ENCODE measurements at places on chromosomes 7 and 10.

GRCh38 chr7:77771901-77772300 lies 26.3 kb downstream of the TMEM60 start:
- DNase-seq, result no peak

GRCh38 chr10:130357226-130357625 lies 221.0 kb downstream of the GLRX3 start:
- DNase-seq, result no peak

GRCh38 chr10:119701861-119702260 lies 24.0 kb upstream of the INPP5F start:
- DNase-seq, result no peak

- peak; percentile 81 for DNase-seq
Observed at GRCh38 chr7:96097835-96098234, 224.1 kb downstream of the SLC25A13 start.

DNA sequence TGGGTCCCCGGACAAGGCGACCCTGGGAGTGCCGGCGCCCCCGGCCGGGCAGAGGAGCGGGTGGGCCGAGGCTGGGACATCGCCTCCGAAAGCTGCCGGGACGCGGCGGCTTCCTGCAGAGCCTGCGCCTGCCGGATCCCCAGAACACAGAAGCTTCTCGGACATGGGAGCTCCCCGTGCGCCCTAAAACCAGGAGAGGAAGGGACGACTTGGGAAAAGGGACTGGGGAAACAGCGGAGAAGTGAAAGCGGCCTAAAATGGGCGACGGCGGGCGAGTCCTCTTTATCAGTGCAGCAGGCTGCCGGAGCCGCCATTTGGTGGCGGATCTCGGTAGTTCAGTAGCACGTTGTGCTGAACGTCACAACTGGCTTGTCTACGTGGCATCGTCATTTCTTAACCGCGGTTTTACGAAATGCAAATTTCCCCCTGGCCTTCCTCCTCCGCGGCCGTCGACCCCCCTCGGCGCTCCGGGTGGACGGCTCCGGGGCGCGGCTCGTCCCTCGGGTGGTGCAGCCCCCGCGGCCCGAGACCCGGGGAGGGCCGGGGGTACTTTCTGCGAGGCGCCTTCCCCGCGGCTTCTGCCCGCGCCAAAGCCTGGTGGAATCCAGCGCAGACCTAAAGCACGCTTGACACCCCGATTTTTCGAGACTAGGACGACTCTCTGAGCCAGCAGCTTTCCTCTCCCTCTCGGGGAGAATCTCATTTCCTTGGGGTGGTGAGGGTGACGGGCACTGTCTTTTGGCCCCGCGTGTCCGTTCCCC lies 9.9 kb upstream of the SPAG6 start:
- DNase-seq, result no peak

- no peak for DNase-seq
Observed at GRCh38 chr10:71776481-71776925, 3.2 kb upstream of the VSIR start.

DNA sequence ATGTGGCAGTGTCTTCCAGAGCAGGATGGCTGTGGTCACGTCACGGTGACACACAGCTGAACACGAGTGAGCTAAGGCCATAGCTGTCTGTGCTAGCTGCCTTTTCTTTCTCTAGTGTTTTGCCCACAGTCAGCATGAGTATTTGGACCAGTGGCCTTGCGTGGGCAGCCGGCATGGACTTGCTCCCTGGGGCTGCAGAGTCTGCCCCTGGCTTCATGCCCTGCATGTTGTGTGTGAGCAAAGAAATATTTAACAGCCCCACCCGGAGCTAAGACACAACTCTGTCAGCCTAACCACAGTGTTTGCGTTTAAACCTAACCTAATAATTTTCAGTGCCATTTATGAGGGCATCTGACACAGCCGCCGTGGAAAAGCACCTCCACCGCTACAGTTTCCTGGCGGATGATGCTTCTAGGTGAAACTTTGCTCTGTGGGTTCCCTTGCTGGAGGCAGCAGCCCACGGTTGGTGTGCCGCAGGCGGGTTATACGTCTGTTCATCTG lies 14.6 kb downstream of the CHST12 start:
- DNase-seq, result no peak

GRCh38 chr10:1467334-1468076 lies 269.8 kb downstream of the ADARB2 start:
- DNase-seq, result no peak

DNA sequence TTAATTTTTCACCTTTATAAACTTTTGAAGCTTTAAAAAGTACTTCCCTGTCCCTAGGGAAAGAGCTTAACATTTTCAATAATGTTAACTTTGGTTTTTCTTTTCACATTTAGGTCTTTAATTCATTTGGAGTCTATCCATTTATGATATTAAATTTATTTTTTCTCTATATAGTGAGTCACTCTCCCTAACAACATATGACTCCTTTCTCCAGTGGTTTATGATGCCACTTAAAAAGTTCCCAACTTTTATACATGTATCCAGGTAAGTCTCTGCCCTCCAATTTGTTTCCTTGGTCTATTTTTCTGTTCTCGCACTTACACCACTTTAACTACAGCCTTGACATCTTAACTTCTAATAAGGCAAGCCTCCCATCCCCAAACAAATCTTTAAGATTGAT lies 3.5 kb downstream of the CACUL1 start:
- DNase-seq, result no peak

- DNase-seq, result peak; percentile 5
Observed at GRCh38 chr7:64951250-64951848, 39.5 kb downstream of the ZNF117 start.

- peak; percentile 20 for DNase-seq
Observed at GRCh38 chr7:19713676-19714075, 4.8 kb upstream of the POLR1F start.

DNA sequence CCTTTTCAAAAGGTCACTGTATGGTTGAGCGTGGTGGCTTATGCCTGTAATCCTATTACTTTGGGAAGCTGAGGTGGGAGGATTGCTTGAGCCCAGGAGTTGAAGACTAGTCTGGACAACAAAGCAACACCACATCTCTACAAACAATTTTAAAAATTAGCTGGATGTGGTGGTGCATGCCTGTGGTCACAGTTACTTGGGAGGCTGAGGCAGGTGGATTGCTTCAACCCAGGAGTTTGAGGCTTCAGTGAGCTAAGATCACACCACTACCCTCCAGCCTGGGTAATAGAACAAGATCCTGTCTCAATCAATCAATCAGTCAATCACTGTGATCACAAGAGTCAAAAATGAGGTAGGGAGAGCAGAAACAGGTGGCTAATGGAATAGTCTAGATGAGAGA lies 97.0 kb downstream of the SUGCT start:
- DNase-seq, result no peak

- no peak for DNase-seq
Observed at GRCh38 chr10:103808780-103809179, 46.6 kb downstream of the SH3PXD2A start.

DNA sequence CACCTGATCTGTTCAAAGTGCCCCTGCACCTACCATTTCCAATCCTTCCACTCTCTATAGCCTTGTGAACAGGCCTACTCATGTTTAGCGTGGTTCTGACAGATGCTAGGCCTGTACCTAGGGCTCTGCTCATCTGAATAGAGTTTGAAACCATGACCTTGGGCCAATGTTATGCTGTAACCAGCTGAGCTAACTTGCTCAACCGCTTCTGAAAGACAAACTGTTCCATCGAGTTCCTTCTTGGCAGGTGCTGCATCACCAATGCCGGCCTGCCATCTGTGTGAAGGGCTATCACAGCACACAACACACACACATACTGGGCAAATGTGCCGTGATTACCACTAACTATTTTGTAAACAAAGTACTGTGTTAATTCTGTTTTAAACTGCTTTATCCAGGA lies 419.0 kb upstream of the GALNT17 start:
- no peak for DNase-seq

DNA sequence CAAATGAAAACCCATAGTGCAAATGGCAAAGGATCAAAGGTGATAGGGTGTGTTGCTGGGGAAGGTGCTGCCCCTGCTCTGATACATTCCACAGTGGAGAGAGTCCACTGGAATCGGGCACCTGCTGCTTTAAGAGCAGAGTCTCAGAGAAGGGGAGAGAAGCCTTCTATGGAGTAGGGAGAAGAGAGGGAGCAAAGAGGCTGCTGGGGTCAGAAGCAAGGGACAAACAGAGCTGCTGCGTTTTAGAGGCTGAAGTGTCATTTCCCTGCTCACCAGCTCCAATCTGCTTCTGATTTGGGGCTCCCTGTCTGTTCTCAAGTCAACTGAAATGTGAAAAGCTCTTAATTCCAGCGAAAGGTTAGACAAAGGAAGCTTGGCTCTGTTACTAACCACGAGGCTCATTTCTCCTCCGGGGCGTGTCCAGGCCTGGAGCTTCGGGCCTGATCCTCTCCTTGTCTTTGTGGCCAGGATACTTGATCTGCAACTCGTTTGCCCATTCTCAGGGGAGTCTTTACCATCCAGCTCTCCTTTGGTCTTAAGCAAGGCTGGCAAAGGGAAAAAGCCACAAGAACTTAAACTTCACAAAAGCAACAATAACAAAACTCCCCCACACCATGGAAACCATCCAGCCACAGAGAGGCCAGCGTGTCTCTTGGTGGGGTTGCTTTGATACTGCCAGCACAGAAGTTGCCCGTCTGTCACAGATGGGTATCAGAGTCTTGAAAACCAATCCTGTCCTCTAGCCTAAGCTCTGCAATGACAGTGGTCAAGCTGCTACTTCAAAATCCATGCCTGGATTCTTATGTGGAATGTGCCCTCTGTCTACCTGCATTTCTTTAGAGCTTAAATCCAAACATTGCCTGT lies 692.6 kb downstream of the SUGCT start:
- DNase-seq, result no peak

- no peak for DNase-seq
Observed at GRCh38 chr7:152467225-152467624, 31.4 kb upstream of the KMT2C start.

GRCh38 chr7:66142334-66142733 lies 27.7 kb downstream of the CRCP start:
- DNase-seq, result no peak

DNA sequence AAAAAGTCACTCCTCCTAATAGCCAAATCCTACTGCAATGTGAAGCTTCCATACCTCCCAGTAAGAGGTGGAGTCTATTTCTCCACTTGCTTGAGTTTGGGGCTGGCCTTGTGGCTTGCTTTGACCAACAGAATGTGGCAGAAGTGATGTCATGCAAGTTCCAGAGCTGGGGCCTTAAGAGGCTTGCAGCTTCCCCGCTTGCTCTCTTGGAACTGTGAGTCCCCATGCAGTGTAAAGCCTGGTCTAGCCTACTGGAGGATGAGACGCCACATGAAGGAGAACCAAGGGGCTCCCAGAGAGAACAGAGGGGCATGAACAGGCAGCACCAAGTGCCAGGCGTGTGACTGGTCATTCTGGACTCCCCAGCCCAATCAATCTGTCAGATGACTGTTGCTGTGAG lies 58.6 kb upstream of the OPALIN start:
- no peak for DNase-seq

GRCh38 chr10:118213436-118213835 lies 128.7 kb downstream of the FAM204A start:
- no peak for DNase-seq

DNA sequence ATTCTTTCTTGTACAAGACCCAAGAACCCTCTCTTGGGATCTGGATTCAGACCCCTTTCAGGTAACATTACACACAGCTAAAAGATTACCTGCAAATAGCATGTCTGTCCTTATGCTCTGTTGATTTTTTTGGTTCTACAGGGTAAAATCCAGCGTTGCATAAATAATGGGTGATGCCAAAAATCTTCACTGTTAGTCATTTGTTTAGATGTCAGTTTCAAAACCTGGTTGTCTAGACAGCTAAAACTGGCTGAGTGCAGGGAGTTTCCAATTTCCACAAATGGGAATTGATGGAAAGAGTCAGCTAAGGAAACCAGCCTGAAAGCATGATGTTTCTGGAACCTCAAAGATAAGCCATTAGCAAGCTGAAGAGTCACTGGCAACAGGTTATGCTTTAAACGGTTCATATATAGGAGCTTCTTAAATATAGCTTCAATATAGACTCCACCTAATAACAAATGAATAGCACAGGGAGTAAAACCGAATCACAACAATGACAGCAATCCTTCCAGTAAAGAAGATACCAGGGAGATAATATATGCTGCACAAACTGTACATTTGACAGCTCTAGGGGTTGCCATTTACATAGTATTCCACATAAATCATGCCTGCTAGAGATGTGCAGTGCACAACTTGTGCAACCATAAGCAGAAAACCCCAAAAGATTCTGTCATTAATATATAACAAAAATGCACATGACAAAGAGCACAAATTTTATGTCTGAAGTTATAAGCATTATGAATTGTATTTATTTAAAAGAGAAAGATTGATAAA lies 20.4 kb downstream of the CCDC71L start:
- DNase-seq, result no peak

GRCh38 chr10:50601974-50602373 lies 21.8 kb downstream of the SGMS1 start:
- no peak for DNase-seq

GRCh38 chr7:140989068-140989467 lies 25.7 kb downstream of the MRPS33 start:
- no peak for DNase-seq

DNA sequence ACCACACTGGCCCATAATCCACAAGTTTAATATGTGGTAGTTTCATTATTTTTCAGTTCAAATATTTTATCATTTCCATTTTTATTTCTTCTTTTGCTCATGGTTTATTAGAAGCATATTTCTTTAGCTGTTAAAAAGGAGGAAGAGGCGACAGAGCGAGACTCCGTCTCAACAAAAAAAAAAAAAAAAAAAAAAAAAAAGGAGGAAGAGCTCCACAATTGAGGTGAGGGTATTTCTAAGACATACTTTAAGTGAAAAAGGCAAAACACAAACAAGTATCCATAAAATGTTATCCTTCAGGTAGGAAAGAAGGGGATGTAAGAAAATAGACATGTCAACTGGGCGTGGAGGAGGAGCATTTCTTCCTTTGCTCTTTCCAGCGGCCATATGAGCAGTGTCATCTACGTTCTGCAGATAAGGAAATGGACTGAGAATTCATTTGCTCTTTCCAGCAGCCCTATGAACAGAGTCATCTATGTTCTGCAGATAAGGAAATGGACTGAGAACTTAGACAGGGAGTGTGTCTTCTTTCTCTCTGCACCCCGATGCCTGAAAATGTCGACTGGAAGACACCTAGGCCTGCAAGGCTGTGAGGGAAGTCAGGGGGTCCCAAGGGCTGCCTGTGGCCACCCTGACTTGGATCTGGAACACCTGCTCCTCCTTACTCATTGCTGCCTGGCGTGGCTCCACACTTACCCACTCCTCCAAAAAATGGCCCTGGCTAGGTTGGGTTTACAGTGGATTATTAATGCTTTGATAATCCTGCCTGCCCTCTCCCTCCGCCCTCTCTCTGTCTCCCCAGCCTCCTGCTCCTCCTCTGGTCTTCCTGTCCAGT lies 18.9 kb upstream of the RAMP3 start:
- no peak for DNase-seq

DNA sequence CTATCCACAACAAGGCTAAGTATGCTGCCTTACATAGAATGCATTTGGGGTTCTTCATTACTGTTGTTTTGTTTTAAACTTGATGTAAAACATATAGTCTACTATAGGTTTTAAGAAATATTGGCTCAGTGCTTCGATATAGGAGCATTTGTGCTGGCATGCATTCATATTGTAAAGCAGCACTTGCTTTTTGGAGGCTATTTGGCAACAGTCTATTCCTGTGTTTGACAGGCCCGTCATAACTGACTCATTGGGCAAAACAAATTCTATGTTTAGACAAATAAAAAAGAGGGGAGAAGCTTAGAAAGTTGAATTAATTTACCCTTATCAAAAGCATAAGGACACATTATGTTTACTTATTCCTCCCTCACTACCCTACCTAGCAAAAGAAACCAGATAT lies 38.4 kb upstream of the PLXDC2 start:
- no peak for DNase-seq

GRCh38 chr7:50662996-50663395 lies 97.8 kb upstream of the DDC start:
- DNase-seq, result no peak

GRCh38 chr10:71367271-71367670 lies 29.4 kb upstream of the CDH23 start:
- no peak for DNase-seq

Data from fibroblast of skin of left quadriceps (primary cell).